Hypothalamus (tissue), 51 donors: ENCODE measurements at places on chromosomes 5 and 9.

DNA sequence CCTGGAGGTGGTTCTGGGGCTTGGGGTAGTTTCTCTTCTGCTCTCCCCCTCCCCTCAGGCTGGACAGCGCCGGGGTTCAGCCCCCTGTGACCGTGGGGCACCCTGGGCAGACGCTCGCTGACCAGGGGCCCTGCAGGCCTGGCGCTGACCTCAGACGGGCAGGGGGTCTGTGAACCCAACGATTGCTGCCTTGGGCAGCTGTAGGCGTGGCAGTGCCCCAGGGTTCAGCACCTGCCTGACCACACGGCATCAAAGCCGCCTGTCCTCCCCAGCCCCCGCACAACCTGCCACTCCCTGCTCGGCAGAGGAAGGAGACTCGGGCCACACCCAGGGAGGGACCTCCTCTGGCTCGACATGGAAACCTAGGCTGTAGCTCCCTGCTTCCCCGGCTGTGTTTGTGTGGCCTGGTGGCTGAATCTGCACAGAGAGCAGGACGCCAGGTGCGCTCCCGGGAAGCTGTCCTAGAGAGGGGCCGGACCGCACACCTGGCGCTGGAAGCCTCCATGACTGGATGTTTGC, 12.2 kb downstream of the LCN12 start:
- no peak for DNase-seq

DNA sequence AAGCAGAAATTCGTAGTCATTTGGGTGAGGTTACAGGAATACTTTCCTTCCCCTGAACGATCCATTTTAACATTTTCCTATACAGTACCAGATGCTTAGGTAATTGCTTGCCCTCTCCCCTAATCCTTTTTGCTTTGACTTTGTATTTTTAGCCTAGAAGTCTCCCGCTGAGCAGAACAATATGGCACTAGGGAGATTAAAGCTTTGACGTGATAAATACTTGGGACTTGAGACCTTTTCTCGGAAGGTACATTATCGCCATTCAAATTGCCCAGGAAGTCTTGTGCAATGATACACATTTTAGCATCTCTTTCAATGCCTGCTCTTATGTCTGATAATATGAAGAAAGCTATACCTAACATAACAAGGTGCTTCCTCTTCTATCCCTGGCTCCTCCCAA, 22.9 kb upstream of the SPATA31C2 start:
- no peak for DNase-seq

GRCh38 chr9:35656348-35656747, 1.5 kb downstream of the RMRP start:
- DNase-seq = no peak

DNA sequence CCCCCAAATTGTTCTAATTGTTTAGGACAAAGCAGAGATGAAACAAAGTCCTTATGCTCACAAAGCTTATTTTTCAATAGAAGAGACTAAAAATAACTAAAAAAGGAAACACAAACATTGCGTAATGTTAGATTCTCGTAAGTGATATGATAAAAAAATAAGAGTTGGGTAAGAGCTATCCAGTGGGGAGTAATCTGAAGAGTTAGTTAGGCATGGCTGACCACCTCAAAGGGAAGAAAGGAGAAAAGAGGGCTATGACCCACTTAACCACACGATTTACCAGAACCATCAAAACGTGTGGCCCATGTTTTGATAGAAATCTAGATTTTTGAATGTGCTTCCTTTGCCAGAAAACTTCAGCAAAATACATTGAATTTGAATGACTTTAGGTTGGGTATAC, 1296.8 kb upstream of the NUDT12 start:
- DNase-seq = no peak

GRCh38 chr5:171850324-171850947, 64.8 kb downstream of the SMIM23 start:
- DNase-seq = no peak

DNA sequence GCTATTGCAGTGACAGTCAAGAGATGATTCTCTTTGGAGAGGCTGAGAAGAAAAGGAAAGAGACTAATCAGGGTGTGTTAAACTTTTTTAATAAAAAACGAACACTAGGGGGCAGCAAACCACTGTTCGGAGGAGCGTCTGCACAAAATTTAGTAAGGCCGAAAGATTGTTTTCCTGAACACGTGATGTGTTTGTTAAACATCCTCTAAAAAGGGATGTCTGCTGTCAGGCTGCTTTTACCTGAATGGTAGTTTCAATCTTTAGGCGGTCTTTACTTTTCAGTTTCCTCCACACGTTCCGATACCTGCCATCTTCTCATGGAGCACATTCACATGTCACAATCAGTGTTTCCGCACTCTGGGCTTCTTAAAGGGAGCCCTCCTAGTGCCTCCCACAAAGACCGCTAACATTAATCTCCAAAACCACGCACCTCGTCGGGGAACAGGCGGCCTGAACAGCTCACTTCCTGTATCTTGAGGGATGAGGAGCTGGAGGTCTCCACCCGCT, 125.2 kb downstream of the GPBP1 start:
- no peak for DNase-seq

- DNase-seq = no peak
Observed at GRCh38 chr5:74196233-74196632, 444.3 kb downstream of the ENC1 start.

- DNase-seq = no peak
Observed at GRCh38 chr5:59554501-59554900, 339.0 kb downstream of the PDE4D start.

DNA sequence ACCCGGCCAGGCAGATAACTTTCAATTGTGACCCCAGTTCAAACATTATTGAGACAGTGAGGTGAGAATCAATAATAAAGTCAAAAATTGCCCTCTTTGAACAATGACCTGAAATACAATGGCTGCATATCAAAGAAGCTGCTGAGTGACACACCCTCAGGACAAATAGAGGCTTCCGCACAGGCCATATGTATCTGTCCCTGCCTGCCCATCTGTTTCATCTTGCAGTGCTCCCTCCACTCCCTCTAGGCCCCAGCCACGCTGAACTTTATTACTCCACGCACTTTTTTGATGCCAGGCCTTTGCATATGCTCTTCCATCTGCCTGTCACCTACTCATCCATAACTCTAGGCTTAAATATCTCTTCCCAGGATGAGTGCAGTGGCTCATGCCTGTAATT, 15.9 kb upstream of the PFDN1 start:
- no peak for DNase-seq

- no peak for DNase-seq
Observed at GRCh38 chr9:91978740-91979414, 28.8 kb upstream of the ROR2 start.

- DNase-seq = no peak
Observed at GRCh38 chr9:107127608-107128007, 155.5 kb upstream of the RAD23B start.

- DNase-seq = no peak
Observed at GRCh38 chr5:107043665-107044064, 627.1 kb downstream of the EFNA5 start.

DNA sequence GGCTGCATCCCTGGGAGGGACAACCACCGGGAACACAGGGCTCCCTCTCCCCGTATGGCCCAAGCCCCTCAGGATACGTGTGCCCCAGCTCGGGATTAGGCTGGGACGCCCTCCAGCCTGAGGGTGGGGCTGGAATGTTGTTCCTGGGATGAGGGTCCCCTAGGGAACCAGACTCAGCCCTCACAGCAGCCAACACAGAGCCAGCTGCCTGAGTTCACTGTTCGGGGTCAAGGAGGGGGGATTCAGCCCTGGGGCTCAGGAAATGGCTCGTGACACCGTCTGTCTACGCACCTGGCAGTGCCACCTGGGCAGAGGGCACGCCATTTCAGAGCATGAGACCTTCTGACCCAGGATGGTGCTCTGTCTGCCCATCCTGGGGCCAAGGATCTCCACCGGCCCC, 8.9 kb downstream of the RNF44 start:
- DNase-seq = no peak

- DNase-seq = no peak
Observed at GRCh38 chr5:98524773-98525172, 248.7 kb upstream of the RGMB start.

- no peak for DNase-seq
Observed at GRCh38 chr5:157372472-157372822, 87.6 kb upstream of the NIPAL4 start.

GRCh38 chr9:137672907-137673791, 54.3 kb downstream of the EHMT1 start:
- DNase-seq = no peak

DNA sequence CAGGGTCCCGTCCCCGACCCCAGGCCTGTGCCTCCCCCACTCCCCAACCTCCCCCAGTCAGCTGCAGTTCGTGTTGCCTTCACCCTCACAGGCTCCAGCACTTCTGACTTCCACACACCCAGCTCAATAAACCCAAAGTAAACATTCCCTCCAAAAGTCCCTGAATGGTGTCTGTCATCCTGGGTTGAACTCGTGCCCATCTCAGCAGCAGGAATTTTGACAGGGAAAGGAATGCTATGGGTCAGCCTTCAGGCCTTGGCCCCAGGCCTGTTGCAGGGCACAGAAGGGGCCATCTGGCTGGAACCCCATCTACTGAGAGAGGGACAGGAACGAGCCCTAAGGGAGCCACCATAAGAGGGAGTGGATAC, 29.6 kb upstream of the CNOT6 start:
- no peak for DNase-seq
